ENCODE measurements at places on chromosomes 11 and 22.

DNA sequence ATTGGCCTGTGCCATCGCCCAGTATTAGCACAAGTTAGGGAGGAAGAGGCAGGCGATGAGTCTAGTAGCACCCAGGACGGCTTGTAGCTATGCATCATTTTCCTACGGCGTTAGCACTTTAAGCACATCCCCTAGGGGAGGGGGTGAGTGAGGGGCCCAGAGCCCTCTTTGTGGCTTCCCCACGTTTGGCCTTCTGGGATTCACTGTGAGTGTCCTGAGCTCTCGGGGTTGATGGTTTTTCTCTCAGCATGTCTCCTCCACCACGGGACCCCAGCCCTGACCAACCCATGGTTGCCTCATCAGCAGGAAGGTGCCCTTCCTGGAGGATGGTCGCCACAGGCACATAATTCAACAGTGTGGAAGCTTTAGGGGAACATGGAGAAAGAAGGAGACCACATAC lies 4.3 kb downstream of the TMEM25 start:
- no peak for DNase-seq

GRCh38 chr22:17897858-17898257 lies 123.6 kb upstream of the BID start:
- DNase-seq, result no peak

GRCh38 chr11:44308256-44308922 lies 1.6 kb downstream of the ALX4 start:
- DNase-seq, result no peak

GRCh38 chr11:11533751-11534150 lies 88.1 kb downstream of the GALNT18 start:
- DNase-seq, result no peak

DNA sequence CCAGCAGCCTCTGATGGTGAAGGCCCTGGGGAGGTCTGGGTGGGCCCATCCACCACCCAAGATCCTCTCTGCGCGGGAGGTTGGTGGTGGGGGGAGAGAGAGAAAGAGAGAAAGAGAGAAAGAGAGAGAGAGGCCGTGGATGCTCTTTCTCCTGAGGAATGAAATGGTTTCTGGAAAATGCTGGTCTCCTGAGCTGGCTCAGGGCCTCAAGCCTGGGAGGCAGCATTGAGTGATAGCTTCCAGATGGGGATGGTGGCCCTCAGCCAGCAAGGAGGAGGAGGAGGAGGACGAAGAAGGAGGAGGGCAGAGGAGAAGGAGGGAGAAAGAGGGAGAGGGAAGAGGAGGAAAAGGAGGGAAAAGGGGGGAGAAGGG lies 4.6 kb downstream of the TSPAN32 start:
- DNase-seq, result no peak

DNA sequence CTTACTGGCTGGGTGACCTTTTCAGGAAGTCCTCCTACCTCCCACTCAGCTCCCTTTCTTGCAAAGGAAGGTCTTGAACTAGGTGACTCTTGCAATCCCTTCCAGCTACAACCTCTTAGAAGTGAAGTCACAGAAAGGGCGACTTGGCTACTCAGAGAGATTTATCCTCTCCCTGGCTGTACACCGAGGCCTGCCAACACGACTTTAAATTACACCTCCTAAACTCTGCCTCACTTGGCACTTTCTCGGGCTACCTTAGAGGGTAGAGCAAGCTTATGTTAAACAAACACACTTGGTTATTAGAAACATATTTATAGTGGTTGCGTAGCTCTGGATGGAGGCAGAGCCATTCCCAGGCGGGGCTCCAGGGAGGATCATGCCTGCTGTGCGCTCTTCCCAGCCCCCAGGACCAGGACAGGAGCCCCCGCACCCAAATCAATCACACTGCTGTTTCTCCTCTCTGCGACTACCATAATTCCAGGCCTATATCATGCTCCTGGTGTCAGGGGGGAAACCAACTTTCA lies 358.4 kb downstream of the BUD13 start:
- DNase-seq, result no peak

Data from NCI-H748 treated with DMSO at 0.1 percent for 48 hours (cell line).